HTR-8/SVneo (cell line): ENCODE measurements at places on chromosomes 1 and 21.

GRCh38 chr1:17239420-17239819 lies 9.5 kb upstream of the PADI3 start:
- DNase-seq: peak; percentile 79

GRCh38 chr1:207035877-207036551 lies 3.5 kb upstream of the C1orf116 start:
- DNase-seq: no peak

GRCh38 chr1:18716785-18717678 lies 86.4 kb downstream of the PAX7 start:
- no peak for DNase-seq

GRCh38 chr1:89912073-89912472 lies 82.8 kb upstream of the ZNF326 start:
- DNase-seq: no peak

GRCh38 chr1:160005070-160005469 lies 26.7 kb downstream of the PIGM start:
- DNase-seq: no peak

DNA sequence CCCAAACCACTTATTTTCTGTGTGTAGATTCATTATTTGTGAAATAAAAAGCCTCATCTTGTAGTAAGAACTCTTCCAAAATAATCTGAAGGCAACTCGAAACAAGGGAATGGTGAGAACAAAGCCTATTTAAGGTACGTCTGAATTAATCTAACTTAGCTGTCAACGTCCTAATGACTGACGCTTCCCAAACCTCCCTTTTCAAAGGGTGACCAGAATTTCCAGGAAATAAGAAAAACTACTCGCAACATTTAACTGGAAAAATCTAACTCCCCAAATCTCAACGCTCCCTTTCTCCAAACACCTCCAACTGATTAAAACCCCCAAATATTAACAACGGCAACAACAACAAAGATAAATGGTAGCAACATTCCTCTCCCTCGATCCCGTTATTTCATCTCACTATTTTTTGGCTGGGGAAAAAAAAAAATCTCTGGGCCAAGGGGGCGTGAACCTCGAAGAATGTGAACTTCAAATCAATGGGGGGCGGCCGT lies 693 bp downstream of the SRSF10 start:
- no peak for DNase-seq

DNA sequence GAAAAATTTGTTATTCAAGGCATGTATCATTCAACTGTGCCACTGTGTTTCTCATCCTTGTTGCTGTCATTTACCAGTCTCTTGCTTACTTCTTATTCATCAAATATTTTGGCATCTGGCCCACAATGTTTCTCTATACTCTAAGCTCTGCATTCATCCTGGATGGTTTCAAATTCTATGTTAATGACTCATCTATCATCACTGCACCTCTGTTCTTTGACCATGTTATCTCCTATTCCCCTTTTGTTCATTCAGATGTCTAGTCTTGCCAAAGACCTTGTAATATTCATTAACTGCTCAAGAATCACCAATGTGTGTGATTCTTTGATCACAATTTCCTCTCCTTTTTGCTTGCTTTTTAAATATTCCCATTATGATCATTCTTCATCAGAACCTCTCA lies 54.6 kb upstream of the PRKACB start:
- peak; percentile 34 for DNase-seq

DNA sequence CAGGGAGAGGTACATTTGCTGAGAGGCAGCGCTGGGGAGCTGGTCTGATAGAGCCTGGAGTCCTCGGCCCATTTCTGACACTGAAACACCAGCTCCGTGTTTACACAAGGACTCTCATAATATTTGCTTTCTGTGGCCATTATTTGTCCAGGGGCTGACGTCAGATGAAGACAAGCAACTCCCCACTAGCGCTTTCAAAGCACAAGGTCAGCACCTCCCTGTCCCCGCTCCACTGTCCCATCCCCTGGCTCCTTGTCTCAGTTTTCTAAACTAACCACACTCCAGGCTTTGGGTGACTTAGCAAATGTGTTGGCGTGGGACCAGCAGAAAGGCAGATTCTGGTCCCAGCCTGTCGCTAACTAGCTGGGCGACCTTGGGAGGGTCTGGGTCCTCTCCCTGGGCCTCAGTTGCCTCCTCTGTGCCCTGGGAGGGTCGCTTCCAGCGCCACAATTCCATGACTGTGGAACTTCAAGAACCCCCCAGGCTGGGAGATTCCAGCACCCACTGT lies 37.4 kb upstream of the ZBTB40 start:
- DNase-seq: no peak

GRCh38 chr21:37770461-37770860 lies 145.8 kb downstream of the KCNJ6 start:
- DNase-seq: no peak

- DNase-seq: no peak
Observed at GRCh38 chr1:32361674-32362473, 411 bp downstream of the FAM229A start.

GRCh38 chr1:201226859-201227488 lies 36.4 kb downstream of the IGFN1 start:
- DNase-seq: no peak

DNA sequence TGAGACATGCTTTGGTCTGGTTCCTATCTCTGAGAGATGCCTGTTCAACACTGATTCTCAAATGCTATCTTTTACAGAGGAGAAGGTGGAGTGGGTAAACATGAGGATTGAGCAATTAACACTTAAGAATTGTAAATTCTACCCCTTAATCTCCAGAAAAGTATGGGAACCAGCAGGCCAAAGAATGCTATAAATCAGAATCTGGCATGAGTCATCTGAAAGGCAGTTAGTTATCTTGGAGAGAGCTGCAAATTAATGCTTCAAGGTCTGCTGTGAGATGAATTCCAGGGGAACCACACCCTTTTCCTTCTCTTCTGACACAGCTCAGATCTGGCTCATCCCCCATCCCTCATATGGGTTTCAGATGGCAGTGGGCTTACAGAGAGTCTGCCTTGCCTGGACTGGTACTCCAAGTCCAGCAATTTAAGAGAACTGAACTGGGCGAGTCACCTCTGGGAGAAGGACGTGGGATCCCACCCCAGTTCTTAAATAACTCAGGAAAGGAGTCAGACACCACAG lies 5.2 kb downstream of the S100A10 start:
- DNase-seq: peak; percentile 79

- no peak for DNase-seq
Observed at GRCh38 chr1:72285074-72285425, 2.7 kb upstream of the NEGR1 start.

DNA sequence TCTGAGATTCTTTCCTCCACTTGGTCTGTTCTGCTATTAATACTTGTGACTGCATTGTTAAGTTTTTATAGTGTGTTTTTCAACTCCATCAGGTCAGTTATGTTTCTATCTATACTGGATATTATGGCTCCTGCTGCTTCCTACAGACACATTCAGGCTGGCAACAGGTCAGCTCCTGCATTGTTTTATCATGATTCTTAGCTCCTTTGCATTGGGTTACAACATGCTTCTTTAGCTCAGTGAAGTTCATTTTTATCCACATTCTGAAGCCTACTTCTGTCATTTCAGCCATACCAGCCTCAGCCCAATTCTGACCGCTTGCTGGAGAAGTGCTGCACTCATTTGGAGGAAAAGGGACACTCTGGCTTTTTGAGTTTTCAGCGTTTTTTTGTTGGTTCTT lies 37.3 kb upstream of the F3 start:
- no peak for DNase-seq
